ENCODE measurements at places on chromosomes 13 and 19.

GRCh38 chr13:109728061-109728460 is 58.3 kb downstream of the IRS2 start:
- DNase-seq: no peak

DNA sequence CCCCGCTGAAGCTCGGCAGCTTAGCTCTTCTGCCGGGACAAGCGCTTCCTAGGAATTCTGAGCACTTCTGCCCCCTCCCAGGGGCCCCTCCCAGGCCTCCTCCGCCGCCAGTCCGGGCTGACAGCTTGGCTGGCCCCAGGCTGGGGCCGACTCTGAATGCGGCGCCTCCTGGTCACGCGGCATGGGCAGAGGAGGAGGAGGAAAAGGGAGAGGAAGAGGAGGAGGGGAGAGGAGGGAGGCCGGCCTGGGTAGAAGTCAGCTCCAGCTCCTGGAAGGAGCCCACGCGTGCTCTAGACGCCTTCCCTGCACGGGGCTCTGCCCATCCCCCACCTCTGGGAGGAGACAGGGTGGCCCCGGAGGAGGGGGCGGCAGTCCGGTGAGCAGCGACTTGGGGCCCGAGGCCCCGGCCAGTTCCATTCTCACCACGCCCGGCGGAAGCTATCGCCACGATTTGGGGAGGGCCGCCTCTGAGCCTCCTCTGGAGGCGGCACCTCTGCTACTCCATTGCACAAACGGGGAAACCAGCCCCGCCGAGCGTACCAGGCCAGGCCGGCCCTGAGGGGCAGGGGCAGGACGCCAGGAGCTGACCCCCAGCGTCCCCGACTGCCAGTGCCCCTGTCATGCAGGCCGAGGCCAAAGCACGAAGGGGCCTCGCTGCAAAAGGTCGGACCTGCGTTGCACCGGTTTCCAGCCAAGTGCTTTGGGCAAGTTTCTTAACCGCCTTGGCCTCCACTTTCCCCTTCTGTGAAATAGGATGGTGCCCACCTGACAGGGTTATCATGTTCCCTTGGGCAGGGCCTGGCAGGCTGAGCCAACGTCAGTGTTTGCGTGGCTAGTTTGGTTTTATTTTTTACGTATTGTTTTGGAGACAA is 31.6 kb downstream of the CCNE1 start:
- no peak for DNase-seq

GRCh38 chr13:106089261-106089980 is 446.0 kb downstream of the EFNB2 start:
- DNase-seq: no peak

GRCh38 chr19:1312767-1313694 is 27.4 kb downstream of the EFNA2 start:
- DNase-seq: no peak

GRCh38 chr19:51181377-51181912 is 39.3 kb downstream of the SIGLEC7 start:
- DNase-seq: no peak

- DNase-seq: no peak
Observed at GRCh38 chr13:28137596-28137995, 749 bp upstream of the PAN3 start.

DNA sequence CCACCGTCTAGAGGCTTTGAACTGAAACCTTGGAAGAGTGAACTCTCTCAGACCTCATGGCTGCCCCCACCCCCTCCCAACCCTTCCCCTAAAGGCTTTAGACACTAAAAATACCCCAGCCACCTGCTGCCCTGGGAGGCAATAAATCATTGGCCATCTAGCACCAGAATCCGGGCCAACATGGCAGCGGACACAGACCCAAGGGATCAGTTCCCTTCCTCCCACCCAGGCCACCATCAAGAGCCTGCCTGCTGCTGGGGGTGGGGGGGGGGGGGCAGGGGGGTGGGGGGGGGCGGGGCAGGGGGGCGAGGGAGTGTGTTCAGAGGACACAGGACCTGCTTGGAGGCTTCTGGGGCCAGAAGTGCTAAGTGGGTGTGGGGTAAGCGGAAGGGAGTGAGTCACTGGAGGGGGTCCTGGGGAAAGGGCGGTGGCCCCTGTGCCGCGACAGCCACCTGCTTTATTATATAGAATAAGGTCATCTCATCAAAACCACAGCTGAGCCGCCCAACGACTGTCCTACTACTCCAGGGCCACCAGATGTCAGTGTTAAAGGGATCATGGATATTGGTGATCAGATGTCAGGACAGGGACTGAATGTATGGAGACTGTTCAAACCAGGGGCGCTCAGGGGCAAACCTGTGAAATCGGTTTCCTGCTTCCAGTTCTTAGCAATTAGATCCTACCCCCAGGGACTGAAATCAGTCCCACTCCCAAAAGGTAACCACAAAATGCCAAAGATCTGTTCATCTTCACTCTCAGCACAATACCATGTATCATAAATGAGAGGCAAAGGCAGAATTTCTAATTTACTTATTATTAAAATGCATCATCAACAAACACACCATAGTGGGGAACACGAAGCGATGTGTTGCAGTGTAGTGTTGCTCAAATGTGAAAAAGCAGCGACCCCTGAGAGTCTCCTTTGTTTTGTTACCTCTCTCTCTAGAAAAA is 24.3 kb downstream of the ARL11 start:
- DNase-seq: peak; percentile 23

DNA sequence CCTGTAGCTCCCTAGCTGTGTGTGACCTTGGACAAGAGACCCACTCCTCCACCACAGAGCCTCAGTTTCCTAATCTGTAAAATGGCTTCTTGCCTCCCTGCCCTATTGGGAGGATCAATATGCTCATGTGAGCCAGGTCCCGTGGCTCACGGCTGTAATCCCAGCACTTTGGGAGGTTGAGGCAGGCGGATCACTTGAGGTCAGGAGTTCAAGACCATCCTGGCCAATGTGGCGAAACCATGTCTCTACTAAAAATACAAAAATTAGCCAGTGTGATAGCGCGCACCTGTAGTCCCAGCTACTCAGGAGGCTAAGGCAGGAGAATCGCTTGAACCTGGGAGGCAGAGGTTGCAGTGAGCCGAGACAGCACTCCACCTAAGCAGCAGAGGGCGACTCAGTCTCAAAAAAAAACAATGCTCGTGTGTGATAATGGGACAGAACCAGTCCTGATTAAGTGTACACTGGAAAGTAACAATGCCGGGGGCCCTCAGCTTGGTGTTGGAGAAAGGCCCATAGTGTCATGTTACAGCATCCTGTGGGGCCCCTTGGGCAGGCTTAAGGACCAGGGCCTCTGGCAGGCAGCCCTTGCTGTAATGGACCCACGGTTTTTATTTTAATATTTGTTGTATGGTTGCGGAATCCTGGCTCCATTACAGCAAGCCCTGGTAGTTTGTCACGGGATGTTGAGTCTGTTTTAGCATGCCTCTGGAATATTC is 6.8 kb downstream of the RPS11 start:
- DNase-seq: peak; percentile 76

DNA sequence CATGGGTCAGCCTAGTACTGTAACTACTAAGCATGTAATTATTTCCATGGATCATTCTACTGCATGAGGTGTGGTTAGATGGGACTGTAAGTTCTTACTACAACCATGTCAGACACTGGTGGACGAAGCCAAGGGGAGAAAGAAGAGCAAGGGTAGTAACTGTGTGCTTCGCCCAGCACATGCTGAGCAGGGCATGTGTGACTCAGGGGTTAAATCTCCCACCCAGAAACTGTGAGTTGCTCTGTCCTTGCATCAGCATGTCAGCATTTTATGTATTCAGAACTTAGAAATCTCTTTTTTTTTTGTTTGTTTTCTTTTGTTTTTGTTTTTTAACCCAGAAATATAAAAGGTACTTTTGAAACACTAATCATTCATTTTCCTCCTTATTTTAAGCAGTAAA is 436.6 kb upstream of the KLF12 start:
- no peak for DNase-seq

DNA sequence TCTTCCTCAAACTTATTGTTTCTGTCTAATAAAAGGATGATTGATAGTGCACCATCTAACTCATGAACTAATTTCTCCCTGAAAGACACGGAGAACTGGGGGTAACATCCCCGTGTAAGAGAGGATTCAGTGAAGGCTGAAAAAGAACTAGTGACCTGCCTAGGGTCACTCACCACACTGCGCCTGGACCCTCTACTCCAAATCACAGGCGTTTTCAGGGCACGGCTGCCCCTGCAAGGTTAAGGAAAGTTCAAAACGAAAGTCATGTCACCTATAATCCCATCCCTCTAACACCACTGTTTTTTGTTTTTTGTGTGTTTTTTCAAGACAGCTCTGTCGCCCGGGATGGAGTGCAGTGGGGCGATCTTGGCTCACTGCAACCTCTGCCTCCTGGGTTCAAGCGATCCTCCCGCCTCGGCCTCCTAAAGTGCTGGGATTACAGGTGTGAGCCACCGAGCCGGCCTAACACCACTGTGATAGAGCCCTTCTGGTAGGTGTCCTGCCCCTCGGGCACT is 8.7 kb downstream of the URAD start:
- DNase-seq: no peak

DNA sequence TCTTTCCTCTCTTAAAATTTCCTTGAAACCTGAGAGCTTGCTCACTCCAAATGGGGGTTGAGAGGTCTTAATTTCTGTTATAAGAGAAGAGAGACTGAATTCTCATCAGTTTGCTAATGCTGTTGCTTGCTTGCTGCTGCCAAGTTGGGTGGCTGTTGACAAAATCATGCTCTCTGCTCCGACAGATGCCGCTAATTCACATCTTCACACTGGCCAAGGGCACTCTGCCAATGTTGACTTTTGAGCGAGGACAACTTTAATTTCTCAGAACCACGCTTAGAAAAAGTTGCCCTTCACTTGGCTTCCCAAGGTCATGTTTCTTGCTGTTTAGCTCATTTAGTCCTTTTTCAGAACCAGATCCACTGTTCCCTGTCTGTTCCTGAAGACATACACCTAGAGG is 402.9 kb downstream of the HS6ST3 start:
- DNase-seq: no peak

GRCh38 chr13:24265453-24265852 is 43.9 kb upstream of the C1QTNF9 start:
- no peak for DNase-seq

DNA sequence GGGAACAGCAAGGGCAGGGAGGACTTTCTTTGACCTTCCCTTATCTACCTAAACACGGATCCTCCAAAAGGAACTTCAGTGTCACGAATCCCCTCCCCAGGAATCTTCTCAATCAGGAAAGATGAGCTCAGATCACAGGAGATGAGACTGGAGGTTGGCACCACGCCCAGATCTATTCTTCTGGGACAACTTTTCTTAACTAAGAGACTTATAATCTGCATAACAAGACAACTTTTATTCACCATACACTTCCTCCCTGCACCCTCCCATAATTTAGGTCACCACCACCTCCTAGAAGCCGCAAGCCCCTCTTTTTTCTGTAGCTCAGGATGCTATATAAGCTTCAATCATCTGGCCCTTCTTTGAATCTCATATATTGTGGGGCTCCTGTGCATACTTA is 19.2 kb upstream of the AKT2 start:
- no peak for DNase-seq

DNA sequence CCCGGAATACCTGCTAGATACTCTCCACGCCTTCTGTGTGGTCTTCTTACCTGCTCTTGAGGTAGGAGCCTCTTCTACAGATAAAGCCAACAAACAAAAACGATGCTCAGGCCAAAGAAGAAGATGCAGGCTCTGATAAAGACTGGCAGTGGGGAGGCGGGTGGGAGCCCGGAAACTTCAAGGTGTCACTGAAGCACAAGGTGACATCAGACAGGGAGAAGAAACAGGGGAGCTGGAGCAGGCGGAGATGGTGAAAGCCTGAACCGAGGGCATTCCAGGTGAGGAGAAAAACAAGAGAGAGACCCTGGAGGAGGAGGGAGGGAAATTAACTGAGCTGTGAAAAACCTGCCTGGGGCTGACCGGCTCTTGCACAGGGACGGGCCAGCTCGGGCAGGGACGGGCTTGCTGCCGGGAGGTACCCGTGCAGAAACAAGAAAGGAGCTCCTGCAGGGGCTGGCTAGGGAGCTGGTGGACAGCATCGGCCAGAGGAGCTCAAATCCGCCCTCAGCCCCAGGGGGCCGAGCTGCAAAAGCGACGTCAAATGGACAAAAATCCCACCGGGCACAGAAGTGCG is 19.0 kb downstream of the GNG7 start:
- no peak for DNase-seq

GRCh38 chr13:27605610-27606200 is 14.6 kb downstream of the LNX2 start:
- no peak for DNase-seq

- no peak for DNase-seq
Observed at GRCh38 chr19:42366673-42367072, 23.4 kb downstream of the CNFN start.

DNA sequence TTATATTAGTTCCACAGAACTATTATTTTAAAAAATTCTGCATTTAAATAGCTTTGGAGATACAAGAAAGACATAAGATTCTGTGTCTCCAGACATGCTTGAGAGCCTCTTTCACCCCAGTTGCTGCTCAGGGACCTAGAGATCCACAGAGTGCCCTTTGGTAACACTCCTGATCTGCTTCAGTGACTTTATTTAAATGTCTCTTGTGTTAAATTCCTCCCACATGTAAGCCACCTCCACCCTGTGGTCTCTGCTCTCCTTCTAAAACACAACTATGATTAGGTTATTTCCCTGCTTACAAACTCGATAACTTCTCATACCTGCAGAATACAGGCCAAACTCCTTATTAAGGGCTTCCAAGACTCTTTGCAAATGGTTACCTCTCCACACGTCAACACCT is 141.0 kb downstream of the RFC3 start:
- DNase-seq: no peak

DNA sequence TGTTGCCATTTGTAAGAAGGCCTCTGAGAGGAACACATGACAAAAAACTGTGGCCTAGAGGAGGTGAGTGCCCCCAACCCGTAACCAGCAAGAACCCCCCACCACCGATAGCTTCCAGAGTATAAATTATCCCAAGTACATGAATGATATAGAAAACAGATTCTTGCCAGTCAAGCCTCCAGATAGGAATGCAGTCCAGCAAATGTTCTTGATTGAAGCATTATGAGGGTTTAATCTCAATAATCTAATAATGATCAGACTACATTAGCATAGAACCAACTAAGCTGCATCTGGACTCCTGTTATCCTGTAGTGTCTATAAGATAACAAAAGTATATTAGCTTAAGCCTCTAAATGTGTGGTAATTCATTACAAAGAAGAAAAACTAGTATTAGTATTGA is 908.9 kb upstream of the ATXN8OS start:
- no peak for DNase-seq

- peak; percentile 59 for DNase-seq
Observed at GRCh38 chr13:40206241-40207000, 460.0 kb downstream of the FOXO1 start.

GRCh38 chr19:48674921-48675824 is 2.4 kb upstream of the NTN5 start:
- peak; percentile 84 for DNase-seq

DNA sequence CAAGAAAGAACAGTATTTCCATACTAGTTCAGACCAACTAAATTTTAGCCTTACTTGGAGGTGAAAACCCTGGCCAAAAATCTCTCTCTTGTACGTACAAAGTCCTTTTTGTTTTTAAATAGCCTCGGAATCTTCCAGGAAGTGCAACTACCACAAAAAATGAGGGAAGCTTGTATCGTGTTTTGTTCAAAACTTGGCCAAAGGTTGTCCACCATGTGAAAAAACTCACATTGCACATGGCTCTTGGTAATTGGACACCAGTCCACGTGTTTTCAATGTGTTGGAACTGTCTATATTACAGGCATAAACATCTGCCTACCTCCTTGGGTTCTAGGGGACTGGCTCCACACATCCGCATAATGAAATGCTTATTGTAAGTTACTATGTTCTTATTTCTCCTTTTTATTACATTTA is 15.2 kb upstream of the STRN4 start:
- DNase-seq: no peak

- DNase-seq: peak; percentile 91
Observed at GRCh38 chr19:12884926-12885748, 1.9 kb downstream of the KLF1 start.
